ENCODE measurements at places on chromosomes 12 and 14.

DNA sequence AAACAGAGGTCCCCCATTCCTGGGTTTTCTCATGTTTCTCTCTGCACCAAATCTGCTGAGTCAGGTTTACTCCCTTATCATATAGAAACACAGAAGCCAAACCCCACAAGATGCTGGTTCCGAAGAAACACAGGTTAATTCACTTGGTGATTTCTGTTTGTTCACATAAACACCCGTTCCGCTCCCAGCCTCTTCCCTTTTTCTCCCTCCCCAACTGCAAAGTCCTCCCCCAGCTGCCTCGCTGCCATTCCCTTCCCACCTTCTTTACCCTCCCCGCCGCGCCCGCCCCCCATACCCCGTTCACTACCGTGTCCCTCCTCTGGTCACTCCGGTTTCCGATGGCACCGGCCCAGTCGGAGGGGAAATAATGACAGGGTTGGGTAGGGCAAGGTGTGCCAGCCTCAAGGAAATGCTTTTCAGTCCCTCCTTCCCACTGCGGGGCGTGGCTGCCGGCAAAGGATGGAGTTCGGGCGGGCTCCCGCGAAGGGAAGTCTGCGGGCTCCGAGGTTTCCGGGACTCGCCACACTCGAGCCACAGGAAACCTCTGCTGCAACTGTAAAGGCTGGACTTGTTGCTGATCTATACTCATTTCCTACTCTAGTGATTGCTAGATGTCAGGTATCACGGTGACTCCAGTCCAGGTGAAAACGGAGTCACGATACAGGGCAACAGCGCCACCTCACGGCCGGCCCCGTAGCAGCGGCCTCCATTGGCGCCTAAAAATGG, at the start of gene STYK1:
Gene STYK1 (minus strand): TSS at position 394 of the 726 bp plus-strand sequence. CDS start 39,434 bp downstream, outside the sequence.
- DNase-seq = peak; percentile 82

GRCh38 chr12:132163041-132163910, 19.0 kb downstream of the NOC4L start:
- DNase-seq = no peak

DNA sequence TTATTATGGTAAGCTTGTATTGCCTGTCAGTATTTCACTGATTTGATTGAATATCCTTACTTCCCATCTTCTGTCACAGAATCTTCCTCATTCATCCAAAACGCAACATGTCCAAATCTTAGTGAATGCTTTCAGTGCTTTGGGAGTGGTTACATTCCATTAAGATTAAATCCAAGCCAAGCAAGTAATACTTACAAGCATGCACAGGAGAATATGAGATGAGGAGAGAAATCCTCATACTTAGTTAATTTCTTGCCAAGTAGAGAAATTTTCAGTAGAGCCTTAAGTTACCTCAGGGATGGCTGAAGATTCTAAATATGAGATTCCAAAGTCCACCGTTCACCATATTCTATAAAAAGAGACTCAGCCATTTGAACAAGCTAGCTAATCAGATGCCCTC, 316.0 kb downstream of the RAD51B start:
- no peak for DNase-seq

DNA sequence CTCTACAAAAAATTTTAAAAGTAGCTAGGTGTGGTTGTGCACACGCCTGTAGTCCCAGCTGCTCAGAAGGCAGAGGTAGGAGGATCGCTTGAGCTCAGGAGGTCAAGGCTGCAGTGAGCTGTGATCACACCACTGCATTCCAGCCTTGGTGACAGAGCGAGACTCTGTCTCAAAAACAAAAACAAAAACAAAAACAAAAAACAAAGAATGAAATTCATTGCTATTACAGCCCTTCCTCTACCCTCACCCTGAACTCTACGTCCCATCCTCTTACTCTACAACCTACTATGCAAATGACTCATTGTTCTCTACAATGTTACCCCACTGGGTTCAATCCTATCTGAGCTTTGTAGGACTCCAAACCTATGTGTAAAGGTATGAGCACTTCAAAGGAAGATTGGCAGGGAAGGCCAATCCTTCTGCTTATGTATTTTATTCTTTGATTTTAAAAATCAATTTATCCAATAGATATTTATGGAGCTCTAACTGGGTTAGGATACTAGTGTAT, 39.3 kb downstream of the NINJ2 start:
- DNase-seq = no peak

- DNase-seq = no peak
Measured at GRCh38 chr14:62381311-62382070, 619.3 kb downstream of the SNAPC1 start.

GRCh38 chr14:100692859-100693558, 33.7 kb upstream of the DLK1 start:
- no peak for DNase-seq

GRCh38 chr14:59406454-59407245, 58.5 kb downstream of the GPR135 start:
- DNase-seq = no peak

DNA sequence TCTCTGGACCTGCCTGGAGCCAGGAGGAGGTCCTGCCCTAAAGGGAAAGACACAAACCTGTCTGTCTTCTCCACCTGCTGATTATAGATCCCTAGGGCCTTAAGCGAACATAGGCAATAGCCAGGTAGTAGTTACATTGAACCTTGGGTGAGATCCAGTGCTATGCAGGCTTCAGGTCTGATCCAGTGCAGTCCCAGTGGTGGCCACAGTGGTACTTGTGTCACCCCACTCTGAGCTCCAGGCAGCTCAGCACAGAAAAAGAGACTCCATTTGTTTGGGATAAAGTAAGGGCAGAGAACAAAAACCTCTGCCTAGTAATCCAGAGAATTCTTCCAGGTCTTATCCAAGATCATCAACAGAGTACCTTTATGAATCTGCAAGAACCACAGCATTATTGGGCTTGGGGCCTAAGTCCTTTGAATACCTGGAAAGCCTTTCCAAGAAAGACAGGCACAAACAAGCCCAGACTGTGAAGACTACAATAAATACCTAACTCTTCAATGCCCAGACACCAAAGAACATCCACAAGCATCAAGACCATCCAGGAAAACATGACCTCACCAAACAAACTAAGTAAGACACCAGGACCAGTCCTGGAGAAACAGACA, 60.4 kb upstream of the KTN1 start:
- DNase-seq = no peak

GRCh38 chr12:100942984-100943749, 148.6 kb downstream of the ANO4 start:
- DNase-seq = no peak

DNA sequence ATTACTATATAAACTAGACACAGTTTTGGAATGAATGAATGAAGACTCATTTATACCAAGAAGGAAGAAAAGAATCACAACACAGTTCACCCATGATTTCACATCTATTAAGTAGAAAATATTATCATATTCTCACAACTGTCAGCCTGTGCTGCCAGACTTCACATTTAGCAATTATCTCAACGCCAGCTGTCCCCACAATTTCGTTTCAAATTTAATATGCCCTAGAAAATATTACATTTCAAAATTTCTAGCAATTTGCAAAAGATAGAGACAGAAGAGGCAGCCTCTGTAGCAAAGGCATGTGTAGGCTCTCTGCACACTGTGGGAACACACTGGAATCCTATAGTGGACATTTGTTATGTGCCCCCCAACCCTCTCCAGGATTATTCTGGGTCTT, 83.6 kb downstream of the ANKS1B start:
- DNase-seq = no peak

DNA sequence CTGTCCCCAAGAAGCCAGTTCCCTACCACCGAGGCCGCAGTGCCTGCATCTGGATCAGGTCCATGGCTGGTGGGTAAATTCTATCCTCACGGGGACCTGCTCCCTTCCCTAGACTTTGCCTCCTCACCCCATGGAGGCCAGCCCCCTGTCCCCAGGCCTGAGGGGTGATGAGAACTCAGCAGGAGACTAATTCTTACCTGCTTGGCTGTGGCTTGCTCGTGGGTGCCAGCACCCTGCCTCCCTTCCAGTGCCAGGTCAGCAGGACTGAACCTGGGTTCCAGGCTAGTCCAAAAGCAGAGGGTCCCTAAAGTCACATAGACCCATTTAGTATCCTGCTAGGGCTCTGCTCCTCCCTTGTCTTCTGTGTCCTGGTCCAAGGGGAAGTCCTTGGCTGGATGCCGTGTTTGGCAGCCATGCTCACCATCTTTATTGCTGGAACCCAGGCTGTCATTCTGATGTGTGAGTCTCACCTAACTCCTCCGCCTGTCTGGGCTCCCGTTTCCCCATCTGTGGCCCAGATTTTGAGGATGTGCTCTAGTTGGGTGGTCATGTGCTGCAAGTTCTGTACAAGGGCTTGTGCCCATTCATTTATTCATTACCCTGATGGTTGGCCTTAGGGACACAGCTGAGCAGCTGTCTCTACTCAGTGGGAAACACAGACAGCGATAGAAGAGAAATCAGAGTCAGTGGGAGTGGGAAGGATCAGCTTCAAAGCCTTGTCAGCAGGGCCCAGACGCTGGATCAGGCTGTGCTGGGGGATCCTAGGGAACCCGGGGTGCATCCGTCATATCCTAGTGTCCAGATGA, 949 bp downstream of the PLBD2 start:
- DNase-seq = no peak

DNA sequence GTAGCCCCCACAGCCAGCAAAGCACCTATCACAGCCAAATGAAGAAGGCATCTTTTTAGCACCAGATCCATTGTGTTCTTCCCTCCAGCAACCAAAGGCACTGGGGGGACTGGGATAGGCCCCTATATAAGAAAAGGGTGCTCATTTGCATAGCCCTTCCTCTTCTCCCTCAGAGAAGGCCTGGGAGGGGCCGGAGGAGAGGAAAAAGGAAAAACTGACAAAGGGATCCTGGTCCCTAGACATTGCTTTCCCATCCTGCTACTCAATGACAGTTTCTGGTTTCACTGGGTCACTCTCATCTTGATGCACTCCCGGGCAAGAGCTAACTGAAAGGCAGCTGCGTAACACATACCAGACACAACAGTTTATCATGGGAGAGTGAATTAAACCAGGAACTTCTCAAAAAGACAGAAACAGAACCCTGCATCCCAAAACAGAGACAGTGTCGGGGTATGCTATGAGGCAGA, at the start of gene PMEL:
Gene PMEL (minus strand): TSS at position 102 of the 467 bp plus-strand sequence. CDS start 31 bp downstream, at position 71.
- peak; percentile 7 for DNase-seq

- DNase-seq = peak; percentile 81
Measured at GRCh38 chr12:6774499-6775062, 2.3 kb downstream of the LAG3 start.

- DNase-seq = no peak
Measured at GRCh38 chr12:93990832-93991803, 157.3 kb upstream of the PLXNC1 start.

GRCh38 chr14:89866458-89866857, 88.1 kb downstream of the EFCAB11 start:
- DNase-seq = no peak

DNA sequence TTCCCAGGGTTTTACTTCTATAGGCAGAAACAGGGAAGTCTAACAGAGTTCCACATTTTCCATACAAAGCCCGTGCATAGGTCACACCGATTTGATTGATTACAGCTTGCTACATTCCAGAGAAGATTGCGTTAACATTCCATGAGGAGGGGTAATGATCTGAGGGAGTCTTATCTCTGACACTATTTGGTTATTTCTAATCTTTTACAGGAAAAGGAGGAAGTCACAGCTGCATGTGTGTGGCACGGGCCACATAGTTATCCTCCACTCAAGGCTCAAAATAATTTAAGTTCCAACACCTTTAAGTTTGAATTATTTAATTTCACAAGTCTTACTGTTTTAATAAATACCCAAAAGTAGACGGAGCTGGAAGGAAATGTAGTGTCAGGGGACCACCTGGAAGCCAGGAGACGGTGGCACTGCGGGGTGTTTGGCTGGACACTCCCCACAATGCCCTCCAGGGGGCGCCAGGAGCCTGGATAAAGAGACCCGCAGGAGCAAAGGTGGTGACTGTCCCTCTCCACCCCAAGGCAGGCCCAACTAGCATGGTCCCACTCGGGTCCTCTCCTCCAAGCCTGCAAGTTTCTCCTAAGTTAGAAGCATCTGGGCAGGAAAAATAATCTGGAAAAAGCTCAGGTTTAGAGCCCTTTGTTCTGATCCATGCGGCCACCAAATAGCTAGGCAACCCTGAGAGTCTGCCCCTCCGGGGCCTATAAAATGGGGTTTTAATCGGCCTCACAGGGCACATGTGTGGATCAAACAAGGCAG, 20.2 kb downstream of the KRT8 start:
- peak; percentile 76 for DNase-seq

DNA sequence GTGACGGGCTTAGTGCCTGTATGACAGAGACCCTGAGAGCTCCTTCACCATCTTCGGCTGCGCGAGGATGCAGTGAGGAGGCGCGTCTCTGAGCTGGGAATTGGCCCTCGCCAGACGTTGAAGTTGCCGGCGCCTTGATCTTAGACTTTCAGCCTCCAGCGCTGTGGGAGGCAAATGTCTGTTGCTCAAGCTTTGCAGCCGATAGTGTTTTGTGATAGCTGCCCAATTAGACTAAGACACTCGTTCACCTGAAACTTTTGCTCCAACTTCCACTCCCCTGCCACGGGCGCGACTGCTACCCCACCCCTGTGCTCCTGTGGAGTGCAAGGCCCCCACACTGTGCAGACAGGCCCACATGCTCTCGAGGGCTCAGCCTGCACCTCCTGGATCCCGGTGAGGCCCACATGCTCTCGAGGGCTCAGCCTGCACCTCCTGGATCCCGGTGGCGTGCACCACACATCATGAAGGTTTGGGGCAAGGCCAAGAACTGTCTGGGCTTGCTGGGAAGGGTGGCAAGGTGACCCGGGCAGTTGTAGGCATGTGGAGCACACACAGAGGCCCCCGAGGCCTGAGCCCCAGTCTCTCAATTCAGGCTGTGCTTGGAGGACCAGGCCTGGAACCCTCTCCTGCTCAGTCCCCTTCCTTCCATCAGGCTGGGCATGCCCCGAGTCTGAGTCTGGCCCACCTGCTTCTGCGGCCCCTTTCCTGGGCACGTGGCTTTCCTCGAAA, 324.6 kb downstream of the TMEM121 start:
- DNase-seq = no peak

GRCh38 chr14:101591582-101591981, 30.3 kb downstream of the DIO3 start:
- DNase-seq = no peak

GRCh38 chr14:104788161-104788818, 7.3 kb downstream of the AKT1 start:
- no peak for DNase-seq

- DNase-seq = no peak
Measured at GRCh38 chr12:21695986-21696385, 38.3 kb upstream of the LDHB start.
